ENCODE measurements at places on chromosomes 12 and 14.

- no peak overlapping the region for H3K4me3 ChIP-seq
- H3K4me1 ChIP-seq: no peaks in the 10 kb centered on the region
- no peak for DNase-seq
- H3K36me3 ChIP-seq: no peaks in the 10 kb centered on the region
These were observed 64.0 kb upstream of the SLC24A4 start for GRCh38 chr14:92258934-92259333.

DNA sequence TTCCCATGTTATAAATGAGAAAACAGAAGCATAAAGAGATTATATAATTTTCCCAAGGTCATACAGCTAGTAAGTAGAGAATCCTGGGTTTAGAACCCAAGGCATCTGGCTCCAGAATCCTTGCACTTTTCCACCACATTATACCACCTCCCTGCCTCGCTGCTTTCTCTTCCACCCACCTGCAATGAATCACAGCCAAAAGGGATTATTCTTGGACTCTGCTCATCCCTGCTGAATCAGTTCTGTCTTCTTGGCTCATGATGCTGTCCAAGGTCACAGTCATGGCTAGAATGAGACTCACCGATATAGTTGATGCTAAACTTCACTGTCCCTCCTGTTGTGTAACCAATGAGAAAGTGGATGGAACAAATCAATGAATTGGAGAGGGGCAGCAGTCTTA, 356.6 kb downstream of the FUT8 start:
- H3K4me1 ChIP-seq: peaks cover 21% of the 10 kb centered on the region
- H3K36me3 ChIP-seq: no peaks in the 10 kb centered on the region
- DNase-seq: no peak
- H3K27me3 ChIP-seq: no peaks in the 10 kb centered on the region

DNA sequence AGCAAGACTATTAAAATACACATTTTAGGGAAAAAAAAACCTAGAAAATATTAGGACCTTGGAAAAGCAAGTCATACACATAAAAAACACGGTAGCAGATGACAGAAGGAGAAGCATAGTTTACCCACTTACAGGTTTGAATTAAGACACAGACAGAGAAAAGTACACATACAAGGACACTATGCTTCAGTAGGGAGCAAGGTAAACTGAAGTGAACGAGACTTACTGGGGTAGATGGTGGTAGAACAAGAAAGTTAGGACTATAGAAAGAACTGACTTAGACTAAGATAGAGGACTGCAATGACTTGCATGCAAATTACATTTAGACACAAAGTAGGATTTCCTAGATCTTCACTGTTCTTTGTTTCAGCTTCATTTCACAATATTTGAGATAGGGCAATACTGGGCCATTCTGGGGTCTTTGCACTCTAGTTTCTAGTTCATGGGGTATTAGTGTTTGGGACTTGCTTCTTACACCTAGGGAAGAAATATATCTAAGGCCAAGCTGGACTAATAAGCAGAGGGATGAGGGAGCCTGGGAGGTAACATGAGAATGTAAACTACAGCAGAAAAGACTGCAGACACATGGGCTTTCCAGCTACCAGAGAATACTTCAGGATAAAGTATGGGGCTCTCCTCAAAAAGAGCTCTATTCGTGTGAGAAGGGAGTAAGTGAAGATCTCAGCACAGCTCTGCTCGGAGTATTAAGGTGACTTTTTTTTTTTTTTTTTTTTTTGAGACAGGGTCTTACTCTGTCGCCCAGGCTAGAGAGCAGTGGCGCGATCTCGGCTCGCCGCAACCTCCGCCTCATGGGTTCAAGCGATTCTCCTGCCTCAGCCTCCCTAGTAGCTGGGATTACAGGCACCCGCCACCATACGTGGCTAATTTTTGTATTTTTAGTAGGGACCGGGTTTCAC, 27.7 kb upstream of the STAC3 start:
- no peaks in the 10 kb centered on the region for H3K4me1 ChIP-seq
- no peaks in the 10 kb centered on the region for H3K36me3 ChIP-seq
- H3K27me3 ChIP-seq: no peaks in the 10 kb centered on the region
- H3K27ac ChIP-seq: no peak overlapping the region

DNA sequence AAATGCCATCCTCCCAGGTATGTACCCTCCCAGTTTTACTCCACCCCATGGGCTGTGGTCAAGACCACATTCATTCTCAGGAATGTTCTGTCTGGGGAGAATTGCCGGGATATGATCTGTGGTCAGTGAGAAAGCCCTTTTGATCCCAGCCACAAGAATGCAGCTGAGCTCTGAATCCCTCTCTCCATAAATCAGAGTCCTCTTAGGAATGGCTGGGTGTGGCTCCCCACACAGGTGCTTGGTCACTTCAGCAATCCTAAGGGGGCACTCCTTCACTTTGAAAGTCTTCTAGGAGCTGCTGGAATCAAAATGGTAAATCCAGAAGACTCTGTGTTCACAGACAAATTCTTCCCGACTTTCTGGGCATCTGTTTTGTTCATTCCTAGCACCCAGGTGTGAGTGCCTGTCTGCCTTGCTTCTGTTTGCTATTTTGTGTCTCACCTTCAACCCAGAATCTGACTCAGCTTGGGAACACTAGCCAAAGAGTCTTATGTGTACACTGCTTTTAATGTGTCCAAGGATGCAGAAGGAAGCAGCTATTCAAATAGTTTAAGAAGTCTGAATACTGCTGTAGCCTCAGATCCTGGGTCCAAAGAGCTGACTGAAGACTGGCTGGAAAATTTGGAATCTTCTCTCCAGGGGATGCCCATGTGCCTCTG, 144.6 kb upstream of the CDKN3 start:
- H3K27me3 ChIP-seq: no peaks in the 10 kb centered on the region
- no peak for DNase-seq
- H3K36me3 ChIP-seq: no peaks in the 10 kb centered on the region
- H3K4me1 ChIP-seq: no peaks in the 10 kb centered on the region
- H3K4me3 ChIP-seq: no peak overlapping the region

DNA sequence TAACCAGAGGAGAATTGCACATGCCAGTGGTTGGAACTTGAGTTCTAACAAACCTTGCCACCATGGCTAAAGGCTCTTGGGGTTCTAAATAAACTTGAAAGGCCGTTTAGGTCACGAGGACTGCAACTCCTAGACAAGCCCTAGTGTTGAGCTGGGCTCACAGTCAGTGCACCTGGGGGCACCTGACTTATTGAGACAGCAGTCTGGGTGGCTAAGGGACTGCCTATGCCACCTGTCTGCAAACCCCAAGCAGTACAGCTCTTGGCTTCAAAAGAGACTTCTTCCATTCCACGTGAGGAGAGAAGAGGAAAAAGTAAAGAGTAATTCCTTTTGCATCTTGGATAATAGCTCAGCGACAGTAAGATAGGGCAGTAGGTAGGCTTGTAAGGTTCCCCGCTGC, 765.6 kb upstream of the FOXG1 start:
- DNase-seq: no peak
- H3K4me1 ChIP-seq: no peaks in the 10 kb centered on the region
- H3K4me3 ChIP-seq: no peak overlapping the region
- H3K27me3 ChIP-seq: no peaks in the 10 kb centered on the region
- no peak overlapping the region for H3K27ac ChIP-seq

DNA sequence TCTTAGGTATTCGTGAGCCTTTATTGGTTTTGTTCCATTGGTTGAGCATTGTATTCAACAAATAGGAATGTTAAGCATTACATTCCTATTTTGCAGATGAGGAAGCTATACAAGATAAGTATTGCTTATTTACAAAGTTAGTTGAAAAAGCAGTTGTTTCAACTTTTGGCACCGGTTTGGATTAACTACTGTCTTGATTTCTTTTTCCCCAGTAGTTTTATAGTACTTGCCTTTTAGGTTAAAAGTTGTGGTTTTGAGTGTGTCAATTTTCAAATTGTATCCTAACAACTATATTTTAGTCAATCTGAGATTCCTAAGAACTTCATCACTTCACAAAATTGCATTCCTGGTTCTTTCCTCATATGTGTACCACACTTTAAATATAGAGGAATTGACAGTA, 23.8 kb upstream of the MBIP start:
- no peak overlapping the region for H3K27ac ChIP-seq
- H3K27me3 ChIP-seq: no peaks in the 10 kb centered on the region
- no peak overlapping the region for H3K4me3 ChIP-seq

- H3K27ac ChIP-seq: peak overlapping the region; percentile 79
- H3K27me3 ChIP-seq: no peaks in the 10 kb centered on the region
- no peak overlapping the region for H3K4me3 ChIP-seq
- H3K36me3 ChIP-seq: no peaks in the 10 kb centered on the region
- no peak for DNase-seq
- H3K4me1 ChIP-seq: no peaks in the 10 kb centered on the region
These were observed 117.5 kb downstream of the DACT1 start for GRCh38 chr14:58755031-58755925.

DNA sequence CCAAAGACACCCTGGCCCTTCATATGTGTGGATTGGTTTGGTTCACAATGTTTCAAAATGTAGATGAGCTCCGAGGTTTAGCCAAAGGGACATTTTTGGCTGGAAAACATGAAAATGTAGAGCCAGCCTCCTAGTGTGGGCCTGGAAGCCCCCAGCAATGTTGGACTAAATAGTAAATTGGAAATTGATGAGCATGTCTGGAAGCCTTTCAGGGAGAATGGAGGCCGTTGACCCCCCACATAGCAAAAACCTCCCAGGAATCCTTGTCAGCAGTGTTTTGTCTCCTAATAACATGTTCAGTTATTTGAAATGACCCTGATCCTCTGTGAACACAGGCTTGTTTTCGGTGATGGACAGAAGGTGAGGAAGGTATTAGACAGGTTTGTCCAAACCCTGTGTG, 65.1 kb upstream of the TBX3 start:
- H3K4me3 ChIP-seq: no peak overlapping the region
- no peaks in the 10 kb centered on the region for H3K36me3 ChIP-seq
- H3K4me1 ChIP-seq: no peaks in the 10 kb centered on the region

DNA sequence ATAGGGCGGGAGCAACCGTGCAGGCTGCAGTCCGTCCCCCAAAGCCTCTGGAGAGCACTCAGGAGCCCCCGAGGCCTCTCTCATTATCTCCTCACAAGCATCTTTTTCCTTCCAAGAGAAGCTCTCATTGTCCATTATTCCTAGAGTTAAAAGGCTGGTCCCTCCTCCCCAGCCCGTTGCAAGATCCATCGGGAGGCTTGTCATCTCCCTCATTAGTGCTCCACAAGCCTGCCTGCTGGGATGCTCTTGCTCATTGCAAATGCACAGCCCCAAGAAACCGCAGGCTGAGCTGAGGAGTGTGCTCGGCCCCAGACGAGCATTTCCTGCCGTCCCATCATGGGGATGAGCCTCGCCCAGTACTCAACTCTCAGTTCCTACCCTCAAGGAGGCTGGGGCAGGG, 23.3 kb downstream of the NUAK1 start:
- H3K36me3 ChIP-seq: no peaks in the 10 kb centered on the region
- no peak for DNase-seq
- no peaks in the 10 kb centered on the region for H3K27me3 ChIP-seq
- no peak overlapping the region for H3K27ac ChIP-seq
- H3K4me1 ChIP-seq: no peaks in the 10 kb centered on the region

DNA sequence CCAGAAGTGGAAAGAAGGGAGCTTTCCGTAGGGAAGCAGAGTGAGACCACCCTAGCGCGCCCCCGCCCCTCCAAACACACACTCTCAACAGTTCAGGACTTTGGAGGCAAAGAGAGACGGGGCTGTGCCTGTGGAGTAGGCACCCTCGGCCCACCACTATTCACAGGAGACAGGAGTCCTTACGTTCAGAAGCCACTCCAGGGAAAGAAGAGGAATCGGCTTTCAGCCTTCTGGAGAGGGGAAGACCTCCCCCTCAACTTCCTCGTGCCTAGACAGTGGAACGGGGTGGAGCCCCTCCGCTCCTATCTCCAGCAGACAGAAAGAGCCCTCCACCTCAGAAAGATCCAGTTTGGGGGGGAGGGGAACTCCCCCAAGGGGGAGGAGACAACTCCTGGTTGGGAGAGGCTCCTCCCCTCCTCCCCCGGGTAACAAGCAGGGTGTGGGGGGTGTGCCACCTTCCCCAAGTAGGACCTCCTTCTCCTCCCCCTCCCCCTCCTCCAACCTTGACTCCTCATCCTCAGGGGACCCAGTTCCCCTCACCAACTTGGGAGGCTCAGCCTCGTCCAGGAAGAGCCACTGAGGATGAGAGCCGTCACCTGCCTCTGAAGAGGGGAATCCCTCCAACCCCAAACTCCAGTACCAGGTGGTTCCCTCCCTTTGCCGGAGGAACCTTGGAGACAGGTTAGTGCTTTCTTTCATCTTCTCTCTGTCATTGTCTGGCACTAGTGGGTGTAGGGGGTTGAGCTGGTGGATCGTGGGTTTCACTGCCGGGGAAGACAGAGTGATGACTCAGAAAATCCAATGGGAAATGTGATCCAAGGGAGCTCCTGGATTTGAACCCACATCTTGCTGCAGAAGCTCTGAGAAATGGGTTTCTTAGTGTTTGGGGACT, 883 bp downstream of the FOXJ2 start:
- H3K27me3 ChIP-seq: no peaks in the 10 kb centered on the region
- H3K27ac ChIP-seq: peak overlapping the region; percentile 94
- peak overlapping the region; percentile 87 for H3K4me3 ChIP-seq
- DNase-seq: peak; percentile 72

DNA sequence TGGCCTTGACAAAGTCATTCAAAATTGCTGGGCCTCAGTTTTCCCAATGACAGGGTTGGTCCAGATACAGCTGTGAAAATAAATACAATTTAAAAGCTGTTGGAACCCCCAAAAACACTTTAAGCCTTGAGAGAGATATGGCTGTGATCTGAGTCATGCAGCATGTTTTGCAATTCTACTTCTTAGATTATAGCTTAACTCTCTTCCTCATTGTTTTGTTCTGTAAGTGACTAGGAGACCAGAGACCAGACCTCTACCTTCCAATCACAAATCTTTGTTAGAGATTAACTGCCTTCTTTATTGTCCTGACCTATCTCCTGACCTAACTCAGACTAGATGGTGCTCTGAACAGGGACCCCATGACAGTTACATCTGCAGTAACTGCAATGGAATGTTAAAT, 198.1 kb downstream of the STXBP6 start:
- no peaks in the 10 kb centered on the region for H3K27me3 ChIP-seq
- H3K27ac ChIP-seq: peak overlapping the region; percentile 34
- H3K4me1 ChIP-seq: no peaks in the 10 kb centered on the region
- no peak for DNase-seq
- H3K4me3 ChIP-seq: no peak overlapping the region
- H3K36me3 ChIP-seq: no peaks in the 10 kb centered on the region

DNA sequence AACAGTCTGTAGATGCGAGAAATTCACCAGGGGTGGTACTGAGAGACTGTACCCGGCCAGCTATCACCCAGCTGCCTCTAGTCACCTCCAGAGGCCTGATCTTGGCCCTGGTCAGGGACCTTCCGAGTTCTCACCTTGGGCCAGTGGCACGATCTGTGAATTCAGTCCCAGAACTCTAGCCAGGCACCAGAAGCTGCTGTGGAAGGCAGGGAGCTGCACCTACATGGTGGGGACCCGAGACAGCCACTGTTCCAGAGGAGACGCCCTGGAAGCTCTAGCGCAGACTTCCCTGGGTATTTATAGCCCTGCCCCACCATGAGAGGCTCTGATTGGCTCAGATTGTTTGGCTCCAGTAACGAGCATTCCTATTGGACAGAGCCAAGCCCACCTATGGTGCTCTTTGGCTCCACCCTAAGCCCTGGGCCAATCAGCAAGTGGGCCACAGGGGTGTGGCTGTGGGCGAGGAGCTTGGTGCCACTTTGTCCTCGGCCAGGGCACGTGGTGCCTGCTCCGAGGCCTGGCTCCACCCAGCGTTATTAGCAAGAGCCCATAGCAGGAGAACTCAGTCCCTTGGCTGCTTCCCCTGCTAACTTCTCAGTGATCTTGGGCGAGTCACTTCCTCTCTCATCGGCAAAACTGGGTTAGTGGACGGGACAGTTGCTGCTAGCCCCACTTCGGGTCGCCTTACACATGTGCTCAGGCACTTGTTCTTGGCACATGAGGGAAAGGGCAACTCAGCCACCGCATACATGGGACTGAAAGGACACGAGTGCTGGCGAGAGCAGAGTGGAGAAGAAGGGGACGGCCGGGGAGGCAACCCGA, 89.0 kb upstream of the BCL11B start:
- no peak overlapping the region for H3K27ac ChIP-seq
- H3K4me1 ChIP-seq: no peaks in the 10 kb centered on the region
- DNase-seq: no peak
- no peaks in the 10 kb centered on the region for H3K36me3 ChIP-seq
- no peaks in the 10 kb centered on the region for H3K27me3 ChIP-seq
